Stomach (tissue), 19 donors: ENCODE measurements at places on chromosomes 2 and 18.

DNA sequence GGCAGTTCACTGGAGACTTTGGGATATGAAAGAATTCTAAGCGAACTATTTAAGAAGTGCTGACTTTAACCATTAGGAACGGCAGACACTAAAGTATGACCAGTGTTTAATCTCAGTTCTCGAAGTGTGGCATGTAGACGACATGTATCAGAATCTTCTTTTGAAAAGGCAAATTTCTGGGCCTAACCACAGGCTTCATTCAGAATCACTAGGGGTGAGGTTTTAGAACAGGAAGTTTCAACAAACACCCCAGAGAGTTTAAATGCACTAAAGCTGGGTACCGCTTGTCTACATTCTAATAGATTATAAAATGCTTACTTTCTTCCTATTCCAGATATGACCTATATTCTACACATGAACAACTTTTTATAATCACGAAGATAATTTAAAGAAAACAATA, 180.3 kb downstream of the ANKRD44 start:
- no peak for DNase-seq

DNA sequence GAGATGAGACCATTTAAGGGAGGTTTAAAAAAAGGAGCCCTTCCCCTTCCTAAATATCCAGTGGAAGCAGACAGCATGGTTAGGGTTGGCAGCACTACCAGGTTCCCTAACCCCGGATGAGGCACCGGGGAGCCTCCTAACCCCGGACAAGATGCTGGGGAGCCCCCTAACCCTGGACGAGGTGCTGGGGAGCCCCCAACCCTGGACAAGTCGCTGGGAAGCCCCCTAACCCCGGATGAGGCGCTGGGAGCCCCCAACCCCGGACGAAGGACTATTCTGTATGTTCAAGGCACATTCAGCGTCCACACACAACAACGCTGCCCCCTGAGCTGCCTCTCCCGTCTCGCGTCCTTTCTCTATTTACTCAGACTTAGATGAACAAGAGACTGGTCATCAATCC, 51.9 kb downstream of the ANKMY1 start:
- DNase-seq: no peak

DNA sequence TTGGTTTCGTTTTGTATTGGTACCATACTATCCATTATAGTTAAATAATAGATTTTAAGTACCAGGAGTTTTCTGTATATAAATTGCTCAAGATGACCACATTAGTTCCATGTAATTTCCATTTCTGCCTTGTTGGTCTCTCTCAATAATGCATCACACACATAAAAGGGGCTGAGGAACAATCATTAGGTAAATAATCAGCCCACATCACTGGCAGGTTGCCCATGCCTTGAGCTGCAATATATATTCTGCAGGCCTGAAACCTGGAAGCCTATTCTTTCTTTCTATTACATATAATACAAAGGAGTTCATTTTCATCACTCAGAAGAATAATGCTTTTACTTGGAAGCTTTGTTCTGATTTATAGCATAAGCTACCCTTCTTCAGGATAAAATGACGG, 616.1 kb upstream of the PKDCC start:
- DNase-seq: peak; percentile 55

- no peak for DNase-seq
Measured at GRCh38 chr2:175838979-175839378, 163.1 kb downstream of the LNPK start.

- DNase-seq: no peak
Measured at GRCh38 chr2:68747413-68747812, 12.8 kb downstream of the ARHGAP25 start.

GRCh38 chr2:23760736-23761135, 166.2 kb downstream of the ATAD2B start:
- no peak for DNase-seq

DNA sequence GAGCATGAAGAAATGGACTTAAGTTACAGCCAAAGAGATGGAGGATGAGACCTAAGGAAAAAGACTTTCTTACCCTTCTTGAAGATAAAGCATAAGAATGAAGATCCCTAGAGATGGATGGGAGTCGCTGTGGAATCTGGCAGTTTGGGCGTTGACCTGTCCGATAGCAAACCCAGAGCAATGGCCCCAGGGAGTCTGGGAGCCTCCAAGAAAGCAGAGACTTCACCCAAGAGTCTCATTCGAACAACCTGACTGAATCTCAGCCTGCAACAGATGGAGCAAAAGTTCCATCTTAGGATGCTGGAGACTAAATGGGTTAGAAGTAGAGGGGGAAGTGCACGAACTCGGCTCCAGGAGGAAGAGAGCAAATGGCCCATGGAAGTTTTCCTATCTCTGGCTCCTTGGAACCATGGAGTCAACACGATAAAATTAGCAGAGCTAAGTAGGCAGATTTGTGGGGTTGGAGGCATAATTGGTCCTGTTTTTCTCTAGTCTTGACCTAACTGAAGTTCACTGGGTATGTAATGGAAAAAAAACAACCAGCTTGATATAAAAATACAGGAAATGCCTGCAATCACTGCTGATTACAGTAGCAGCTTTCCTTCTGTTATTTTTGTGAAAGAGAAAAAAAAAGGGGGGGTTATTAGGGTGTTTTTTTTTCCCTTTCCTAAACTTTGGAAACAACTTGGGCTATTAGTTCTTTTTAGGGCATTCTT, 178.4 kb upstream of the EPAS1 start:
- no peak for DNase-seq

- no peak for DNase-seq
Measured at GRCh38 chr2:221103930-221104329, 468.2 kb downstream of the EPHA4 start.

DNA sequence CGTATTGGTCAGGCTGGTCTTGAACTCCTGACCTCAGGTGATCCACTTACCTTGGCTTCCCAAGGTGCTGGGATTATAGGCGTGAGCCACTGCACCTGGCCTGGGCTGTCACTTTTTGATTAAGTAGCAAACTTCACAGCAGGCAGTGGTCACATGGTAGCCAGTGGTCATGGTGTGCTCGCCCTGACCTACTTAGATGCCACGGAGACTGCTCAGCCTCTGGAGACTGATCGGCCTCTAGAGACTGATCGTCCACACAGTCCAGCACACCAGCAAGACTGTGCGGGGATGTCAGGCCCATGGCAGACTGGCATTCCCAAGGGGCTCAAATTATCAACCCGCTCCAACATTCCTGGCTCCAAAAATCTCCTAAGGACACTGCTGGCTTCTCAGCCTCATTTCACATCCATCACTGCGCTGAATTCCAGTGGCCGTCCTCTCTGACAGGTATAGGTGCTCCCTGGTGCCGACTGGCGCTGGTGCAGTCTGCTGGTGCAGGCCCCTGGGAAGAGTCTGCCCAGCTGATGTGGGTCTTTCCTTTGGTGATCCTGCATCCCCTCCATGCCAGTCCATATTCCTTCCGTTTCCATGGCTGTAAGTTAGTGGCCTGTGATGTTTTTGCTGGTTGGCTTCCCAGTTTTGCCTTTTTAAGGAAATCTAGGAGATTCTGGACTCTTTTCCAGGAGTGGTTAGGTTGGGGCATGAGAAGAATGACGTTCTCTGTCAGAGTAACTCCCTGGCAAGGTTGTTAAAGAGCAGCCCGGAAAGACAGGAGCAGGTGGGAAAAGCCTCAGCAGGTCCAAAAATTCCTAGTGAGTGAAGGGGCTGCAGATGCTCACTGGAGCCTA, 374.5 kb upstream of the HS6ST1 start:
- DNase-seq: no peak

GRCh38 chr2:205590759-205591158, 91.5 kb upstream of the NRP2 start:
- DNase-seq: no peak

- DNase-seq: peak; percentile 91
Measured at GRCh38 chr2:113167115-113167932, 6.4 kb upstream of the PSD4 start.

GRCh38 chr18:74895686-74896085, 298.0 kb downstream of the ZNF407 start:
- peak; percentile 43 for DNase-seq

GRCh38 chr2:152280780-152281179, 54.2 kb upstream of the FMNL2 start:
- no peak for DNase-seq

DNA sequence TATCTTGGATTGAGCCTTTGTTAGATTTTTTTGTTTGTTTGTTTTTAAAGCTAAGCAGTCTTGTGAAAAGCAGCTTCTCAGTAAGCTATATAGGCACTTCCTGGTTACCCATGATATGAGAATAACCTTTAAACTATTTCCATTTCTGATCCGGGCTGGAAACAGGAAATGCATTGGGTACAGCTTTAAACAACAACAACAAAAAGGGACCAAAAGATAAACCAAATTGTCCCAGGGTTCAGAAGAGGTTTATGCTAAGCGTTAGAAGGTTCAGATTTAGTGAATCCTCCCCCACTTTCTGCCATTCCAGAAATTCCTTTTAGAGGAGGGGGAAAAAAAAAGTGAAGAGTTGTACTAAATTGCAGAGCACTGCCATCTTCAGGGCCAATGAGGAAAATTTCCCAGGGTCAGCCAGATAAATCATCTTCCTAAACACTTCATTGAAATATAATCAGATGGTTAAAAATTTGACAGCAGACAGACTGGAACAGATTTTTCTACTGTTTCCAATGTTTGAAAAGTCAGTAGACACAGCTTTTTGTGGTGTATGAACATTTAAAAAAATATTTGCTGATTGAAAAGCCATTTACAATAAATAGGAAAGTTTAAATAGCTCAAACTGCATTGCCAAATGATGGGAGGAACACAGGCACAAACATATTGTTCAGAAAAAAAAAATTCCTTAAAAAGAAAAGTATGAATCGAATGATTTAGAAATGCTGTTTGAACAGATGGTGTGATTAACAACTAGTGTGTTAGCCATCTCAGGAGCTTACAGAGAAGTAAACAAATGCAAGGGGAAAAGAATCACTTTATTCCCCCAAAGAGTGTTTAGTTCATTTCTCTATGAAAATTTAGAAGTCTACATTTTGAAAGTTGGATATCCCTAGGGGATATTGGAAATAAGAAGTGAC, 189.9 kb upstream of the TANK start:
- DNase-seq: peak; percentile 88

DNA sequence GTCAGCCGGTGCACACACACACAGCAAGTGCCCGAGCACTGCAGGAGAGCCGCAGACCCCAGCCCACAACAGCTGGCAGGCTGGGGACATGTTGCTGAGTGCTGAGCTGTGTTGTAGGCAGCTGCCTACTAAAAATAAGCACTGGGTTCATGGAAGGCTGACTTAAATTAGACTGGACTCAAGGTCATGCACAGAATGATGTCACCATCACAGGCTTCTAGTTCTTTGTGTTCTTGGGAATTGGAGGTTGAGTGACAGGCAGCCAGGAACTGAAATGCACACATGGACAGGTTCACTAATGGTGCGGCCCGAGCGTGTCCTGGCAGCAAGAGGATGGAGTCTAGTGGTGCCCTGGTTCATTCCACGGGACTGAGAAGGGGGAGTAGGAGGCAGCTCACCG, 71.3 kb downstream of the VWA3B start:
- DNase-seq: no peak

GRCh38 chr2:47015206-47015605, 99.6 kb upstream of the MCFD2 start:
- no peak for DNase-seq

GRCh38 chr18:74440808-74441427, 16.2 kb downstream of the DIPK1C start:
- no peak for DNase-seq

DNA sequence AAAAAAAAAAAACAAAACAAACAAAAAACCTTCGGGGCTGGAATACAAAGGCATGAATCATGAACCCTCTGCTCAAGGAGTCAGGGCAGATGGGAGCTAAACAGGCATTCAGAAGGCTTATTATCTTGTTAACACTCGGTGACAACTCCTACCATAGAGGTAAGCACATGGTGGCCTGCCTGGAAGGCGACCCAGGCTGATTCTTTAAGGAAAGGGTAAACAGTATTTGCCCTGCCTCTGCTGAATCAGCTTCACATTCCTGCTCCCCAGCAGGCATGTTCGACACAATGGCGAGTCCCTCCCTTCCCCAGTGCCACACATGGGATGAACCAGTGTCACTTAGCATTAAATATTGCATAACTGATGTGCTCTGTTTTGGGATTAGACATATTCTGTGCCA, 191.9 kb downstream of the ARL4C start:
- no peak for DNase-seq

DNA sequence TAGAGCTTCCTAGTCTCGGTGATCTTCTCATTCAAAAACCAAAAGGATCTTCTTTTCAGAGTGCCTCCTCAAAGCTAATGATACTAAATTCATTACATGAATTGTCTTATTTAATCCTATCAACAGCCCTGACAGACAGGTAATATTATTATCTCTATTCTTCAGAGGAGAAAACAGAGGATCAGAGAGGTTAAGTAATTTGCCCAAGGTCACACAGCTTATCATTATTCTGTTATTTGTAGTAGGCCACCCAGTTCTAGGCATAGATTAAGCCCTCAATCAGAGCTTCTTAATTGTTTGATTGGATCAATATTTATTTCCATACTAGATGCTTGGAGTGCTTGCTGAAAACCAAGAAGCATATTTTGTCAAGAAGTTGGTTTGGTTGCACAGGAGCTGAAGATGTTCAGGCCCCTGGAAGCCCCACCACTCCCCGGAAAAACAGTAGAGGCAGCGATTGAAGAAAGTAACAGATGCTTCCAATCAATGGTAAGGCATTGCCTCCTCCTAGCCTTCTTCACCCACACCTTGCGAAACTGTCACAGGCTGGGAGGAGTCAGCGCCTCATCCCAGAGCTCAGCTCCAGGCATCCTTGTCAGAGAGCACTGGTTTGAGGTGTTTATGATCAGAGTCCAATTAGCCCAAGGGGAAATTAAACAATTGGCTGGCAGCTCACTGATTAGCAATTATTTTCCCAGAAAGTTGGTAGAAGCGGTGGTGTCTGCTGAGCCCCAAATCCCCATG, 487.2 kb downstream of the BCL11A start:
- no peak for DNase-seq

DNA sequence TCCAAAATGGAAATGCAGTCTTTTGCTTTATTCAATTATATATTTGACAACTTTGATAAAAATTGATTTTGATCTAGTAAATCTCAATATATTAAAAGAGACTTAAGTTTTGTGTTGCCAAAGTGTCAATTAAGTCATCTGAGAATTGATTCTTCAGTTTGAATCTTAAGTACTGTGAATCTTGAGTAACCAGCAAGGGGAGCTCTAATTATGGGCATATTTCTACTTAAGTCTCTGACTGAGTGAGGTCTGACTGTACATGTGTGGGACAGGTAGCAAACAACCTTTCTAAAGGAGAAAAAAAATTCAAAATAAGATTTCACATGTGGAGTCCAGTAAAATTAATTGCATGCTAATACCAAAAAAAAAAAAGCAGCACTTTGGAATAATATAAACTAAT, 503.7 kb upstream of the SLC8A1 start:
- peak; percentile 13 for DNase-seq

- no peak for DNase-seq
Measured at GRCh38 chr18:48038636-48039035, 108.2 kb upstream of the SMAD2 start.

- no peak for DNase-seq
Measured at GRCh38 chr2:227464361-227464760, 7.6 kb upstream of the AGFG1 start.

- peak; percentile 9 for DNase-seq
Measured at GRCh38 chr2:2464643-2465042, 133.6 kb upstream of the MYT1L start.
